ENCODE measurements at places on chromosomes 4 and X.

DNA sequence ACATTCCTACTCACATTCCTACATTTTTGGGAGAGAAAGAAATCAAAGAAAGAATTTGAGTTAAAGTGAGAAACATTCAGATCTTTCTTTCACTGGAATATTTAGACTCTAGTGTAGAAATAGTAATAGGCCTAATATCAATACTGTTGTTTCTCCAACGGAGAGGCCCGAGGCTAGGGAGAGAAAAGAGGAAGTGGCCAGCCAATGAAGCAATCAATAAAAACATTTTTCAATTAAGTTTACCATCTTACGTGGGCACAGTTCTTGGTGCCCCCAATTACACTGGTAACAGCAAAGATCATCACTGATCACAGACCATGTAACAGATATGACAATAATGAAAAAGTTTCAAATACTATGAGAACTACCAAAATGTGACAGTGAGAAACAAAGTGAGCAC is 281.4 kb downstream of the GPM6A start:
- DNase-seq: no peak

- DNase-seq: no peak
Observed at GRCh38 chr4:151874328-151874727, 113.5 kb upstream of the GATB start.

GRCh38 chrX:103886624-103887023 is 54.6 kb upstream of the RAB9B start:
- DNase-seq: no peak

DNA sequence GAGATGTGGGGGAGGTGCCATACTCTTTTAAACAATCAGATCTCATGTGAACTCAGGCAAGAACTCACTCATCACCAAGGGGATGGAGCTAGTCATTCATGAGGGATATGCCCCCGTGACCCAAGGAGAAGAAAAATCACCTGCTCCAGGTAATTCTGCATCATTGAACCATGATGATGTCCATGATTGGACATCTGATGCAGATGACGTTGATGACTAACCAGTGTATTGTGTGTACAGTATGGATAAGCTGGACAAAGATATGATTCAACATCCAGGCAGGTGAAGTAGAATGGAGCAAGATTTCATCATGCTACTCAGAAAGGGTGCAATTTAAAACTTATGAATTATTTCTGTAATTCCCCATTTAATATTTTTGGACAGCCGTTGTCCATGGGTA is 286.4 kb upstream of the SMIM31 start:
- no peak for DNase-seq

Data from CD4-positive, alpha-beta T cell treated with Interleukin-15 for 4 hours (primary cell).